Hematopoietic multipotent progenitor cell treated with erythropoietin and hydrocortisone succinate and interleukin-3 and kit ligand, for 6 days (in vitro differentiated cells): ENCODE measurements at places on chromosomes 2 and 18.

- DNase-seq, result no peak
Measured at GRCh38 chr2:134348239-134348638, 94.4 kb downstream of the MGAT5 start.

DNA sequence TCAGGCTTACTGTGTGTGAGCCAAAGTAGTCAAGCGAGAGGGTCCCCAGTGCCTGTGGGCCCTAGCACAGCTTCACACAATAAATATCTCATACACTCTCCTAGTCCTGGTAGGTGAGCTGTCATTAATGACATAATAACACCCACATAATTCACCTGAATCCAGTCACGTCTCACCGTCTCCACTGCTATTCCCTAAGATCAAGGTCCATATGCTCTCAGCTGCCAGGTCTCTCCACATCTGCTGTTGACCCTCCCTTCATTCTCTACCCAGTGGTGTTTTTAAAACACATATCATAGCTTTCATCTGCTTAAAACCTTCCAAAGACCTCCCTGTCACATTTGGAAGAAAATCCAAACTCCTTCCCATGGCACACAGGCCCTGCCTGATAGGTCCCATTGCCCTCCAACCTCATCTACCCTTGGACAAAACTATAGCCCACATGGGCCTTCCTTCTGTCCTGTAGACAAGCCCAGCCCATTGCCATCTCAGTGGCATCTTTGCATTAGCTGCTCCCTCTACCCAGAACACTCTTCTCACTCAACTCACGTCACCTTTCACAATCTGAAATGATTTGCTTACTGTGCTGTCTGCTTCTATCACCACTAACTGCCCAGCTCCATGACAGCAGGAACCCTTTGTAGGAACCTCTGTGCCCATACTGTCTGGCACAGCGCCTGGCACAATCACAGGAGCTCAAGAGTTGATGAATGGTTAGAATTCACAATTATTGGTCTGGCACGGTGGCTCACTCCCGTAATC is 7.5 kb downstream of the KCNG3 start:
- DNase-seq, result no peak

- peak; percentile 81 for DNase-seq
Measured at GRCh38 chr2:175180701-175181103, 808 bp downstream of the ATP5MC3 start.

GRCh38 chr2:61949714-61950560 is 44.5 kb downstream of the COMMD1 start:
- no peak for DNase-seq

- no peak for DNase-seq
Measured at GRCh38 chr2:98713332-98714015, 17.5 kb downstream of the MGAT4A start.

GRCh38 chr2:202944408-202944807 is 32.3 kb downstream of the CARF start:
- no peak for DNase-seq

DNA sequence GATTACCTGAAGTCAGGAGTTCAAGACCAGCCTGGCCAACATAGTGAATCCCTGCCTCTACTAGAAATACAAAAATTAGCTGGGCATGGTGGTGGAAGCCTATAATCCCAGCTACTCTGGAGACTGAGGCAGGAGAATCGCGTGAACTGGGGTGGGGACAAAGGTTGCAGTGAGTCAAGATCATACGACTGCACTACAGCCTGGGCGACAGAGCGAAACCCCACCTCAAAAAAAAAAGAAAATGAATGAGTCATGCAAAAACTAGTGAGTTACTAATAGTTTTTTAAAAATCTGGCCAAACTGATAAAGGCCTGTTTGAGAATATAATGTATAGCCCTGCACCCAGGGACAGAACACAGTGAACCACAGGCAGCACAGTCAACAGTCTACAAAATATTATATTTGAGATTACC is 17.5 kb downstream of the AFG3L2 start:
- peak; percentile 94 for DNase-seq
